ENCODE measurements at places on chromosomes 12 and 14. TPM values are rescaled to one million over a fixed set of nuclear protein-coding genes. Genes with fewer than 3 reads are reported as not detected.

GRCh38 chr12:25072906-25073650 lies 121.9 kb downstream of the DNAI7 start:
- no peak for DNase-seq

DNA sequence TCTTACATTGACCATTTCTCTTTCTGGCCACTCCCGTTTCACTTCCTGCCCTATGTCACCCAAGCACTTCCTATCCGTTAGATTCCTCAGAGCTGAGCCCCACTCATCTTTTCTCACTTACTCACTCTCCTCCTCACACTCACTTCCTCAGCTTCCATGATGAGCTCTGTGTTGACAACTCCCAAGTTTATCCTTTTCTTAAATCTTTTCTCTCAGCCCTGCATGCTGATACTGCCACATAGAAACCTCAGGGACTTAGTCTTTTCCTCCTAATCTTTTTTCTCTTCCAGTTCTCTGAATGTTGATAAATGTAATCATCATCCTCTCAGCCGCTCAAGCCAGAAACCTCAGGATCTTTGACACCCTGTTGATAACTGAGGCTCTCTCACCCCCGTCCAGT lies 99.6 kb downstream of the ANO6 start:
- no peak for DNase-seq

- peak; percentile 71 for DNase-seq
These were observed 43.4 kb downstream of the RNF34 start for GRCh38 chr12:121443193-121443870.

GRCh38 chr12:84480803-84481202 lies 431.8 kb downstream of the SLC6A15 start:
- DNase-seq: no peak

GRCh38 chr12:117151403-117152031 lies 38.8 kb downstream of the FBXO21 start:
- DNase-seq: no peak

GRCh38 chr12:7935590-7936581 lies at the start of gene SLC2A3:
TSS of gene SLC2A3 (minus strand) at chr12:7936187. CDS start at chr12:7936034, 153 bp downstream.
- peak; percentile 97 for DNase-seq

DNA sequence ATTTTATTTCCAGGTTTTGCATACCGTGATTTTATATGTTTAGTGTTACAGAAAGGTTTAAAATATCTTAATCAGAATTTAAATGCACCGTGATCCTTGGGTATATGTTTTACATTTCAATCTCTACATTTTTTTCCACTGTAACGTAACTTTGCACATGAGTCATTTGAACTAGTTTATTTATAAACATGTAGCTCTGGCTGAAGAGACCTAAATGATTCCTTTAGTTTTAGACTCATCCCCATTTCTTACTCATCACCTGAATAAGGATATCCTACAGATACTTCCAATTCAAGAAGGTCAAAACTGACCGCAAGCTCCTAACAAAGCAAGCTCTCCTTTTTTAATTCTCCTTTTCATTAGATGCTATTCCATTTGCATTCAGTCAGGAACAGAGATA lies 42.7 kb upstream of the SLC6A15 start:
- DNase-seq: no peak

DNA sequence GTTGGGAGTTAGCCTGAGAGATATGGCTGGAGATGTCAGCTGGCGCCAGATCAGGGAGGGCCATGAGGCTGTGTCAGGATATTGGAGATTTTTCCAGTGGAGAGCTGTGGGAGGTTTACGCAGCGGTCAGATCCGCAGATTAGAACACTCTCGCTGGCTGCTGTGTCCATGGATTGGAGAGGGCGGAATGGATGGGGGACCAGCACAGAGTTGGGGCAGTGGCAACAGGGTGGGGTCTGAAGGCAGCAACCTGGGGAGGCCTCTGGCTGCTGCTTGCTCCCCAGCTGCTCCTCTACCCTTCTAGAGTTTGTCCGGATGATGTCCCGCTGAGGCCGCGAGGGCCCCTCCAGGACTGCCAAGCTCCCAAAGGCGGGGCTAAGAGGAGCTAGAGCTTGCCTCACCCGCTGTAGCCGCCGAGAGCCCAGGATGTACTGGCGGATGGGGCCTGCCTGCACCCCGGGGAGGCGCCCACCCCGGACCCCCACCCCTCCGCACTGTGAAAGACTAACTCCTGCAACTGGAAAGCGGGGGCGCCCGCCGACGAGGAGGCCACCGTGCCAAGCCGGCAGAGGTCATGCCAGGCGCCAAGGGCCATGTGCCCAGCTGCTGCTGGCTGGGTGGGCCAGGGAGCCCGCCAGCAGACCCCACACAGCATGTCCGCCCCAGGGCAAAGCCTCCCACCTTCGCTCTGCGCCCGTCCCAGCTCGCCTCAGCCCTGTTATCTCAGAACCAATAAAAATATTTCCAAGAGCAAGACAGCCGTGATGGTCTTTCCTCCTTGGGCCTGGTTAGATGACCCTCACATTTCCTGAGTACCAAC lies 20.2 kb upstream of the MLEC start:
- no peak for DNase-seq

DNA sequence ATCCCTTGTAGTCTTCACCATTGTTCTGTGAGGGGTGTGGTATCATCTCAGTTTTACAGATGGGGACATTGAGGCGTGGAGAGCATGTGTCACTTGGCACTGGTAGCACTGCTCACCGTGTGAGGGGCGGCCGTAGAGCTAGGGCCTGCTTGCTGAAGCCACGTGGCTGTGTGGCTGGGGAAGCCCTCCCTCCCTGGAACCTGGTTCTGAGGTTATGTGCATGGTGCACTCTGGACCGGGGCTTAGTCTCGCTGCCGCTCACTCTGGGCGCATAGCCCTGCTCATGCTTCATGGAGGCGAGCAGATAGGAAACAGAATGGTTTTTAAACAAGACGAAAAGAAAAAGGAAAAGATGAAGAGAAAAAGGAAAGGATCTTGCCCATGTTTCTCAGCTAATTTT lies 46.1 kb downstream of the CACNA1C start:
- DNase-seq: no peak

DNA sequence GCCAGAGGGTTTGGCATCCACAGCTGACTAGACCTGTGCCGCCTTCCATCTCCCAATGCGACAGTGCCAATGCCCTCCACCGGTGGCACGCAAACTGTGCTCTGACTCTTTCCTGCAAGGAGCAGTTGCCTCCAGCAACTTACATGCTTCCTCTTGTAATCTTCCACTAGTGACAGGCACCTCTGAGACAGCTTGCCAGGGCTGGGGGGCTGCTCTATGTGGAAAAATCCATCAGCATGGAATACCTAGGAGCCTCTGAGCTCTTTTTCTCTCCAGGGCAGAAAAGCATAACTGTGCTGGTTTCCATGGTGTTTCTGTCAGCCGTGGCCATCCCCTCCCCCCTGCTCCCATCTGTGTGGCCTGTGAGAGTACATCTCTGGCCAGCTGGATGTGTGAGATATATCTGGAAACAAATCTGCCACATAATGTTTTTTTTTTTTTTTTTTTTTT lies 110.6 kb downstream of the MYRFL start:
- DNase-seq: no peak

GRCh38 chr12:84315926-84316325 lies 596.7 kb downstream of the SLC6A15 start:
- DNase-seq: no peak

DNA sequence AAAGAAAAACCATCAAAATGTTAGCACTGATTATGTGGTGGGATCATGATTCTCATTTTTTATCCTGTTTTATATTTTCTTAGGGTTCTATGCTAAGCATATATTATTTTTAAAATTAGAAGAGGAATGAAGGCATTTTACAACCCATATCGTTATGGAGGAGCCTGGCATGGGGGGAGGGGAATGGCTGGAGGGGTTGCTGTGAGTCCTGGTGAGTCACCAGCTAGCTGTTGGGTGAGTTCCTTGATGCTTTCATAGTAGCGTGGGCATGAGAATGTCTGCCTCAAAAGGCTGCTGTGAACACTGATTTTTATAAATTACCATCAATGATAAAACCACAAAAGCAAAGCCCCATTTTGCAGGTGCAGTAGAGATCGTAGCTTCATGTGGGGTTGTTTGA lies 46.9 kb downstream of the C14orf132 start:
- DNase-seq: peak; percentile 62

Gene SIX4
- total RNA-seq: 8.7 TPM

Gene PLA2G1B
- total RNA-seq: not detected

Gene RASAL1
- total RNA-seq: not detected

Gene SPTLC2
- 48.4 TPM for total RNA-seq

All from fibroblast of villous mesenchyme (primary cell).